ENCODE measurements at places on chromosomes 2 and 18.
A peak's percentile ranks its signal among the peaks of the same experiment; 100 is the strongest.

DNA sequence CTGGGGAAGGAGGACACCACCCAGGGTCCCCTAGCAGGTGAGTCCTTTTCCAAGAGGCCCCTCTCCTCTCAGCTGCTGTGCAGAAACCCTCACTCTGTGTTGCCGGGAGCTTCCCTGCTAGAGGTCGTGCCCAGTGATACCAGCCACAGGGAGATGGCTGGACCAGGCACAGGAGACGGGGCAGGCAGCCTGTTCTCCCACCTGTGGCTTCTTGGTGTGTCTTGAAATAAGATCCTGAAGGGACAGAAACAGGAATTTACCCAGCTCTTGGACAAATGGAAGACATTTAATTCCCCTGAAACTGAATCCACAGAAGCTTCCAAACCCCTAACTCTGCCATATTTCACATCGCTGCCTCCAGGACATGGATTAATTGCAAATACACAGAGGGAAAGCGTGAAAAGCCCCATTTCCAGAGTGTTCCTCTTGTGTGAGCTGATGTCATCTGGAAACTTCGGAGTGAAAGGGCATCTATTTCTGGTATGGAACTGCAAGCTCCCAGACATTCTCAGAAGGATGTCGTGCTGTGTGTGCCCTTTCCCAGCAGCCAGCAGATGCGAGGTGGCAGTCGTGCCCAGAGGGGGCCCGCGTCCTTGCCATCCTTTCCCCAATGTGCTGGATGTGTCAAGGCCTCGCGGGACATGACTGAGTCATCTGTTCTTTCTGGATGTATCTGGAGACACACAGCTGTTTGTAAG is 177.7 kb downstream of the SEPTIN10 start:
- peak; percentile 76 for DNase-seq

- no peak for DNase-seq
Measured at GRCh38 chr18:25223899-25224886, 127.8 kb downstream of the ZNF521 start.

DNA sequence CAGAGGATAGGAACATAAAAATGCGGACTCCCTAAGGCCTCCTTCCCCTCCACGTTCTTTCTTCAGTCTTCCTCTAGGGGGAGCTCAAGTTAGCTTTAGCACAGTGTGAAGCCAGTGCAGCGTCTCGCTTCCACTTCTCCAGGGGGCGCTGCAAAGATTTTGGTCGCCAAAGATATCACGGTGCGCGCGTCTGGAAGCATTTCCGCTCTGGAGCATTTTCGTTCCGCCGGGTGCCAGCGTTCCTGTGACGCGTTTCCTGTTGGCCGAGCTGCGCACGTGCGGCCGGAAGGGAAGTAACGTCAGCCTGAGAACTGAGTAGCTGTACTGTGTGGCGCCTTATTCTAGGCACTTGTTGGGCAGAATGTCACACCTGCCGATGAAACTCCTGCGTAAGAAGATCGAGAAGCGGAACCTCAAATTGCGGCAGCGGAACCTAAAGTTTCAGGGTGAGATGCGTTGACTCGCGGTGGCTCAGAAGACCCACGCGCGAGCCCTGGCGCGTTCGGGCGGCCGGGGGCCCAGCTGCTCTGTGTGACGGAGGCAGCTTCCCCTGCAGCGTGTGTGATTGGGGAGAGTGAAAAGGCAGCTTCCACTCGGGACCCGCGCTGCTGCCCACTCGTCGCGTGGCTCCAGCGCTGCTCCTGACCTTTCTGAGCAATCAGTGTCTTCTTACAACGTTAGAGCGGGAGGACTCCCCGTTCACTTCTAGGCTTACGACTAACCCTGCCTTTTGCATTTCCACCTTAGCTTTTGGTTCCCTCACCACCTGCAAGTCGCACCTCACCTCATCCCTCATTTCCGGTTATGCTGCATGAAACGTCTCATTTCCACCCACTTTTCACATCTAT is at the start of gene DDX18:
Gene DDX18 (plus strand): TSS at position 275 of the 848 bp plus-strand sequence. CDS start 87 bp downstream, at position 362.
- peak; percentile 99 for DNase-seq

GRCh38 chr18:36377626-36378025 is 80.1 kb downstream of the FHOD3 start:
- DNase-seq = no peak

DNA sequence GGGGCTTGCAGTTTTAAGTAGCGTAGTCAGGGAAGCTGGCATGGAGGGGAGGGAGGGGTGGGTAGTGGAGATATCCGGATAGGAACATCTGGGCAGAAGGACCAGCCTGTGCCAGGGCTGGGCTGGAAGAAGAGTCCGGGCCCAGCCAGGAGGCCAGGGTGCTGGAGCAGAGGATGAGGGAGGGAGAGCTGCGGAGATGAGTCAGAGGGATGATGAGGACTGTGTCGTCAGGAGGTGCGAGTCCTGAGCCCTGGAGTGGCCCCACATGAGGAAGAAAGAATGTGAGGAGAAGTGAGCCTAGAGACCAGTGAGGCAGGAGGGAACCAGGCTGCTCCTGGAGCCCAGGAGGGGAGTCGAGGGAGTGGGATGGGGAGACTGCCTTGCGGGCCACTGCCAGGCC is 82.4 kb downstream of the CTIF start:
- DNase-seq = no peak

DNA sequence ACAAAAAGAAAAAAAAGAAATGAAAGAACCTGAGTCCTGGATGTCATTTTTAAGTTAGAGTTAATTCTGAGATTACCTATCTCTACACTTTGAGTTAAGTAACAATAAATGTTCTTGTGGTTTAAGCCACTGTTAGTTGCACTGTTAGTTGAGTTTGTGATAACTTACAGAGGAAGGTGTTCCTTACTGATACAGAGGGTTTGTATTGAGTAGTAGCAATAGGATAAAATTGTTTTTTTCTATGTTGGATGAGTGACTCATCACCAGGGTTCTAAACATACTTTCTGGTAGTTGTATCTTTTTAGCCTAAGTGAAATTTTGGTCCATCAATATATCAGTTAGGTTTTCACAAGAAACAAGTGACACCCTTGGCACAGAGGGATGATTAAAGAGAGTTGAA is 4.0 kb upstream of the LCLAT1 start:
- no peak for DNase-seq

DNA sequence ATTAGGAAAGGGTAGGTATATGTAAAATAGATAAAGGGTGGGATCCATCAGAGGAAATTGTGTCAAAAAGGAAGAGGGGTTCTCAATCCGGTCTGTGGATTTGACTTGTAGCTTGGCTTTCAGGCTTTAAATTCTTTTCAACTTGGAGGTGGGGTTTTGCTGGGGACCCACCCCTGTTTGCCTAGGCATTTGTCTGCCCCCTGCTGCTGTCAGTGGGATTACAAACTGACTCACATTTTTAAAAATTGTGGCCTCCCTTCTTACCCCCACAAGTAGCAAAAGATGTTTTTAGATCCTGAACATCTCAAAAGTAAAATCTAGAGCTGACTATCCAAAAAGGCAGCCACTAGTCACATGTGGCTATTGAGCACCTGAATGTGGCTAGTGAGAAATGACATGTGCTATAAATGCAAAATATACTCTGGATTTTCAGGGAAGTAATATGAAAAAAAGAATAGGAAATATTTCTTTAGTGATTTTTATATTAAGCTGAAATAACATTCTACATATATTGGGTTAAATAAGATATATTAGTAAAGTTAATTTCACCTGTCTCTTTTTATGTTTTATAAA is 178.9 kb downstream of the GFPT1 start:
- DNase-seq = no peak

- peak; percentile 36 for DNase-seq
Measured at GRCh38 chr2:105611811-105612424, 132.8 kb upstream of the NCK2 start.

DNA sequence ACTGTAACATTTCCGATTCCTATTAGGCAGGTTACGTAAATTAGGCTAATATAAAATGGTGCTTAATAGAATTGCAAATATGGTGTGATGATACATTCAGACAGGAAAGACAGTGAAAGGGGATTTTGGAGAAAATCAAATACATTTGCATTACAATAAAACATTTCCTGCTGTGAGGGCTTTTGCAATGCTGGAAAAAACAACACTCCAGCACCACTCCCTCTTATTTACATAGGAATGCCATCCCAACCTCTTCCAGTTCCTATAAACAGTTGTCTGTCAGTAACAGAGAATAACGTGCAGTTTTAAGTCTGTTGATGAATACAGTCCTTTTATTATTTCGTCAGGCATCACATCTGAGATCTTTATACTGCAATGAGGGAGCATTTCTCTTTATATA is 298.8 kb upstream of the FANCL start:
- peak; percentile 14 for DNase-seq

DNA sequence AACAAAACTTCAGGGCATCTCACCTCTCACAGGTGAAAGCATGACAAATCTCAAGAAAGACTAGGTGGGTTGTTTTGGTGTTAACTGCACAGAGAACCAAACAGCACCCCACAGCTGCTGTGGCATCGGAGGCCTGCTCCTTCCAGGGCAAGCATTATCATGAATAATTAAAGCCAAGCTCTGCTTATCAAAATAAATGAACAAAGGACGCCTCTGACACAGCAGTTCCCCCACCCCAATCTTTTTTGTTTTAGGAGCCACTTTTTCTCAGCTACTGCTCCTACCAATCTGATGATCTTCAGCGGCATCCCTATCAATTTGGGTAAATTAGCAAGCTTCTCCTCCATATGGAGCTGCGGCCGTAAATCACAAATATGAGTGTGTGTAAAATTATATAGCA is 58.6 kb downstream of the KLF7 start:
- DNase-seq = no peak

DNA sequence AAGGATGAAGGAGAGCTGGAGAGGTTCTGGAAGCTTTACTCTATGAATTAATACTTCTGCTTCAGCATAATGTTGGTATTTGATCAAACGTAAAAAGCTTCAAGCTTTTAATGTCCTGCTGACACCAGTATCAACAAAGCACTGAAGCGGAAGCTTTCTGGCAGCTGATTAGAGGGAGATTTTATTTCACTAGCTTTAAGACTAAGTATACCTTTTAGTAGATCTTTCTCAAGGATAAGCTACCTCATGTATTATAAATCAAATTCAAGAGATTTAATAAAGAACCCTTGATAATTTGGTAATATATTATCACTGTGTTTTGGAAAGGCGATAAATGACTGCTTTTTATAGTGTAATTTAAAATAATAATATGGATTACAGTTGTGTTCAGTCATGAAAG is 128.0 kb upstream of the CD302 start:
- DNase-seq = no peak

DNA sequence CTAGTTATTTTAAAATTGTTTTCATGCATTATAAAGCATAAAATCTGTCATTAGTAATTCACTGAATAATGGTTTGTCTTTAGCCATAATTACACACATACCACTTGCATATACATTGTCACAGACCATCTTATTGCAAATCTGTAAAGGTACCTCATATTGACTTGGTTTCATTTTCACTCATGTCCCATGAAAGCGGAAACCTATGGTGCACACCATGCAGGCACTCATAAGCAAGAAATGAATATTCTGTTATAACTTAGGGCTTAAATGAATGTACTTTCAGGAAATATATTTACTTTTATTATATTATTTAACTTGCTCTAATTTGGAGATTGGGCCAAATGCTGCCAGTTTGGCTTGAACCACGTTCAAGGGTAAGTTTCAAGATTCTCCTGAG is 29.2 kb upstream of the STK17B start:
- DNase-seq = no peak
